ENCODE measurements at places on chromosomes 1 and 21.
A peak's percentile ranks its signal among the peaks of the same experiment; 100 is the strongest.

- no peak for DNase-seq
Observed at GRCh38 chr1:230957580-230957989, 21.1 kb downstream of the TTC13 start.

DNA sequence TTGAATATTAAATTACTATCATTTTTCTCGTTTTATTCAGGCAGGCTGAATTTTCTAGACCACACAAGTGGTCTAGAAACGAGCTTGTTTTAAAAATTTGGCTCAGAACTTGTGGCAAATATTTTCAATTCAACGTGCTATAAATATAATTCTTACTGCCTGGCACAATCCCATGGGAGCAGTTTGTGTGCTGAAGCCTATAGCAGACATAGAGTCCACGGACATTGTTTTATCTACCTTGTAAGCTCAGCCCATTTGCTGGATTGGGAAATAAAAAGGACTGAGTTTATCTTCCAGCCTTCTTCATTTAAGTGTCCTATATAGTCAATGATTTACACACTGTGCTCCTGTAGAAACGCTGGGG lies 103.4 kb downstream of the ZBTB18 start:
- DNase-seq = no peak

DNA sequence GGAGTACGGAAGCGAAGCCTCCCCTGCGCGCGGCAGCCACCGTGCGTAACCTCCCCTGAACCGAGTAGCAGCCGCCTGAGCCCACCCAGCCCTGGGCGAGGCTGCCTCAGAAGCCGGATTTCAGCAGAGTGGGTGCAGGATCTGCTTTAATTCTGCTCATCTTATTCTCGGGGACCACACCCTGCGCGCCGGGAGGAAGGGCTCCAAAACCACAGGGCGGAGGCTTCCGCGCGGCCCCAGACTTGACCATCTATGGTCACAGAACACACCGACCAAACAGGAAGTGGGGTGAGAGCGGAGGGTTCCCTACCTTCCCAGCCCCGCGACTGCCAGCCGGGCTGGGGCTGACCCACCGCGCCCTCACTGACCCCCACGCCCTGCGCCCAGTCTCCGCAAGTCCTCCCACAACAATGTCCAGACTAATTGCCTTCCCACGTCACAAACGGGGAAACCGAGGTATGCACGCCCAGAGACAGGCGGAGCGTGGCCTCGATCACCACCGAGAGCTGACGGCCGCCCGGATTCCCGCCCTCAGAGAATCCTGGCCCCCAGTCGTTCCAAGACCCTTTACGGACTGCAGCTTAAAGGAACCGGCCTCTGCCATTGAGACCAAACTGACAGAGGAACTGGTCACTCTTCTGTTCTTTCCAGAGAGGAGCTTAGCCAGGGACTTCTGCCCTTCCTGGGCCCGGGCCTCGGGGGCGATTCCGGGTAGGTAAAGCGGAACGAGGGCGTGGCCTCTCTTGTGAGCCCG lies 595 bp upstream of the CAP1 start:
- DNase-seq = peak; percentile 69

DNA sequence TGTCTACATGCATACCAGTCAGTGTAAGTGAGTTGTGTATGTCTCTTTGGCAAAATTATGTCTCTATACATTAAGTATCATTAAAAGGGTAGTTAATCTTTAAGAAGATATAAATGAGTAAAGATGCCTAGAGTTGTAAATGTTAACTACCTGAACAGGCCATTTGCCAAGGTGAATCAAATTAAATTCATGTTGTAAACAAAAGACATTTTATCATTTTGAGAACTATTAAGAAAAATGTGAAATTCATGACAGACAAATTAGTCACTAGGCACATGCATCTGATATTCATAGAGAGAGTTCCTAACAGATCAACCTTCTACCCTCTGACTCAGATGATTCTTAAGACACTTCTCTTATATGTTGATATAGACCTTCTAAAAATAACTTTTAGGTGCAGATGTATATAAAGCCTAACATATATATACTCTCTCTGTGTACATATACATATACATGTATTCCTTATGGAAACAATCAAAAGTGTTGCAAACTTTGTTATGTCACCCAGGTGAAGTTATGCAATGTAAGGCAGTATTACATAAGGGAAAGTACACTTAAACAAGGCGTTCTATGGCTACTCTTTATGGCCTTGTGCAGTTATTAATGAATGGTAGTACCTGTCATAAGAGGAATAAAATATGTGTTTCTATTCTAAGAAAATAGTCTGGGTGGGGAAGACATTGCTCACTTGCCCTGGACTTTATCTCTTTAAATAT lies at the start of gene TMPRSS15:
TMPRSS15 (minus strand) TSS at position 51 of the 716 bp plus-strand sequence. CDS start 163 bp downstream, outside the sequence.
- no peak for DNase-seq

GRCh38 chr1:58513956-58514355 lies 32.6 kb downstream of the OMA1 start:
- DNase-seq = no peak

DNA sequence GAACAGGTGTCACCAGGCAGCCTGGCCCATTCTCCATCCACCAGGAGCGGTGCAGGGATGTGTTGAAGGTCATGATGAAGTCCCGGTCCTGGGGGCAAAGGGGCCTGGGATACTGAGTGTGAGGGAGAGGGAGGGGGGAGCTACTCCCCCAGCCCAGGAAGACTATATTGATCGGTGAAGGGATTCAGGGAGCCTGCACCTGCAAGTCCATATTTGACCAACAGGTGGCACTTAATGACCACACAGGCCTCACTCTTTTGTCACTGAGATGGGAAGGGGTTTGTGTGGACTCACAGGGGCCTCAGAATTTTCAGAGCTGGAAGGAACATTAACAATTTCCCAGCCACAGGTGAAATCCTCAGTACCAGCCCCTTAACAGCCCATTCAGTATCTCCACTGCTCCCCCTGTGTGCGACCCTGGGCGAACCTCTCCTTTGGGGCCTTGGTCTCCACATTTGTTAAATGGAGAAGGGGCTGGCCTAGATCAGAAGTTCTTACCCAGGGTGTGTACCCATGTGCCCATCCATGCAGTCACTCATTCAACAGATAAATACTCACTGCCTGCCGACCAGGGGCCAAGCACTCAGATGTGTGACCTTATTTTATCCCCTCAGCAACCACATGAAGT lies 55.6 kb downstream of the NKAIN1 start:
- DNase-seq = peak; percentile 83

DNA sequence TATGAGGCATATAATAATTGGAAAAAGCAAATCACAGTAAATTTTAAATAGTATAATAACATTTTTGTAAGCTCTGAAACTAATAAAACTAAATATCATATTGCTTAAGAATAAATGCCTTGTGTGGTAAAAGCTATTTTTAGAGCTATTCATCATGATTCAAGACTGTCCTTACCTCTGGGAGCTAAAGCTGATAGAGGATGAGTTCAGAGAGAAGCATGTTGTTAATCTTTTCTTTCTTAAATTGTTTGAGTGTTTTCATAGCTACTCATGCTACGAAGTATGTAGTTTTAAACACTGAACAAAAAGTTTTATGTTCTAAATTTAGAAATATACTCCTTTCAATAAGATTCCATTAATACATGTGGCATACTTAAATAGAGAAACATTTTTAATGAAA lies 30.5 kb downstream of the IFI16 start:
- no peak for DNase-seq

DNA sequence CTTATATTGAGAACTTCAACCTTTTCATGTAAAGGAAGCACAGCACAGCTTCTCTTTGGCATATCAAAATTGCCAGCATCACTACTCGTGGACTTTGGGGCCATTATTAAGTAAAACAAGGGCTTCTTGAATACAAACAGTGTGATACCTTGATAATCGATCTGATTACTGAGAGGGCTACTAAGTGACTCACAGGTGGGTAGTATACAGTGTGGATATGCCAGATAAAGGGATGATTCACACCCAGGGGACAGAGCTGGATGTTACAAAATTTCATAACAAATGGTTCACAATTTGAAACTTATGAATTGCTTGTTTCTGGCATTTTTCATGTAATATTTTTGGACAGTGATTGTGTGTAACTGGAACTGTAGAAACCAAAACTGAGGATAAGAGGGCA lies 15.4 kb downstream of the HDAC1 start:
- DNase-seq = no peak

DNA sequence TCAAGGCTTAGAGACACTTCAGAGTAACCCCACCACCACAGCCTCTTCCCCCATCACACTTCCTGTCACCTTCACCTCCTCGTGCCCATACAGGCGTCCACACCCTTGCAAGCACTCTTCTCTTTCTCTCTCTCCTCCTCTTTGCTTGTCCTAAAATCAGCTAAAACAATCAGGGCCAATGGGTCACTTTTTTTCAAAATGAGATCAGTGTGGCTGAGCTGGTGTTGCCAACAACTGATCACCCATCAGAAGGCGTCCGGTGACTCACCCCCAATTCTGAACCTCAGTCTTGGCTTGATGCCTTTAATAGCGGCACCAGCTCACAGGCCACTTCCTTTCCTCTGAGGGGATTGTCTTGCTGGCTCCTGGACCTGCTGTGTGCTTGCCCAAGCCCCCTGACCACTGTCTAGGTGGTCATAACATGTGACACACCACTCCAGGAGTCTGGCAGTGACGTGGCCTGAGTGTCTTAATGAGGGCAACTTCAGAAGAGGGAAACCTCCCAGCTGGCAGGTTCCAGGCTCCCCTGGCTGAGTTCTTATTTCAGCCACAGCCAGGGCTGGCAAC lies 1.6 kb downstream of the DRAXIN start:
- DNase-seq = no peak

DNA sequence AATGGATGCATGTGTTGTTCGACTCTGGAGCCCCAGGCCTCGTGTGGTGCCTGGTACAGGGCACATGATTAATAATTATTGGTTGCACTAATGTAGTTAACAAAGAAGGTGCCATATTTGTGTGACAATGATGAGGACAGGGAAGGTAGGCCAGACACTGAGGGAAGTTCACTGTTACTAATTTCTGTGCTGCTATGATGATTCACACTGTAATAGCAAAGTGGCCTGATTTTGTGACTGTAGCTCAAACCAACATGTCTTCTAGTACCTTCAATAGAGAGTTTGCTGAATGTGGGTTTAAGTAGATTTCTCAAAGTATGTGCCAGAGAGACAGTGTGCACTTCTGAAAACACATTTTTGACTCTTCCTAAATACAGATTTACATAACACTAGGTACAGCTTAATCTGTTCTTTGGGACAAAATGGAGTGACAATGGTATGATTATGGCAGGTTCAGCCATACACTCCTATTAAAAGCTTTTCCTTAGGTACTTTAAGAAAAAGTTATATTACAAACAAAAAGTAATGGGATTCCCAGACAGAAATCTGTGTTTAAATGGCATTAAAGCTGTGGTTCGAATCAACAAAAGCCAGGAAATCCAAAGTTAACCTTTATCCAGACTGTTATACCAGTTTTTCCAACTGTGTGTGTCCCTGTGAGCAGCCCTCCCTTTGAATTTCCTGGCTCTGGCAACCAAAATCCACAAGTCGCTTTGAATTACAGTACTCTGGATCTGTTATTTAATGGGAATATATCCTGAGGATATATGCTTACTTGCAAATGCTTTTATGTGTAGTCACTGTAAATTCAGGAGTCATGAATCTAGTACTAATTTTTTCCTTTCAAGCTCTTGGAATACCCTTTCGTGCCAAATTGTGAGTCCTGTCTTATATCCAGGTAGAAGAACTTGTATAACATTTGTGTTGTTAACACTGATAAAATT lies 277.1 kb upstream of the SGIP1 start:
- no peak for DNase-seq

- DNase-seq = peak; percentile 65
Observed at GRCh38 chr1:248838357-248839167, 538 bp downstream of the ZNF672 start.

- DNase-seq = no peak
Observed at GRCh38 chr1:64839261-64839660, 94.4 kb downstream of the RAVER2 start.

DNA sequence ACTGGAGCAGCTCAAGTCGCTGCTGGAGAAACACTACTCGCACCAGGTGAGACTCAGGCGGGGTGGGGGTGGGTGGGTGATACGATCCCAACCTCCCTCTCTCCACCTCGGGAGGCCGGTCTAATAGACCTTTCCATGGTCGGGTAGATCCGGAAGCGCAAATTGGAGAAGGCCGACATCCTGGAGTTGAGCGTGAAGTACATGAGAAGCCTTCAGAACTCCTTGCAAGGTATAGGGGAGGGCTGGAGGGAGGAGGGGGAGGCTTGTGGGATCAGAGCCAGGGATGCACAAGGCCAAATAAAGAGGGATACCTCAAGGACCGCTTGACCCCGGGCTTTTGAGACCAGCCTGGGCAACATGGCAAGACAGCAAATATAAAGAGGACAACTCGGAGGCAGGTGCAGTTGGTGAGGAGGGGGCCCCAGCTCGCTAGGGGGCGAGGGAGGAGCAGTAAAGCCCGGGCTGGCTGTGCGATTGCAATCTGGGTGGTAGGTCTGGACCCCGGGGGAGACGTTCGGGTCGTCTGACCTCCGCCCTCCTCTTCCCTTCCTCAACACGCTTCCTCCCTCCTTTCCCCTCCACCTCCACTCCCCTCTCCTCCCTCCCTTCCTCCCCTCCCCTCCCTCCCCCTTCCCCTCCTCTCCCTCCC lies 546 bp downstream of the HES3 start:
- DNase-seq = no peak

DNA sequence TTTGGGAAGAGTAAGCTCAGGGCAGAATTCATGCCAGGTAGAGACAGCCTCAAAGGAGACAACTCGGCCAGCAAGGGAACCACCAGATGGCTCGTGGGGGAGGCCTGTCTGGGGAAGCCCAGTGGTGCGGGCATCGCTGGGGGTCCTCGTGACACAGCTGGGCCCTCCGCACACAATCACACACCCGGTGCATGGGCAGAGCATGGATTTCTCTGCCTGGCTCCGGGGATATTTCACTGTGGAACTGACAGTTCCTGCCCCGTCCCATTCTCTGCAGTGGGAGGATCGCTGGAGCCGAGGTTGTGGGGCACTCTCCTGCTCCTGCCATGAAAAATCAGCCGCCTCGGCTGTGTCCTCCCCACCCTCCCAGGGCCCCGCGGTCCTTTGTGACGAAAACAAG lies 108.0 kb downstream of the CRYAA start:
- DNase-seq = no peak

- DNase-seq = no peak
Observed at GRCh38 chr1:229941831-229942230, 125.2 kb upstream of the GALNT2 start.

DNA sequence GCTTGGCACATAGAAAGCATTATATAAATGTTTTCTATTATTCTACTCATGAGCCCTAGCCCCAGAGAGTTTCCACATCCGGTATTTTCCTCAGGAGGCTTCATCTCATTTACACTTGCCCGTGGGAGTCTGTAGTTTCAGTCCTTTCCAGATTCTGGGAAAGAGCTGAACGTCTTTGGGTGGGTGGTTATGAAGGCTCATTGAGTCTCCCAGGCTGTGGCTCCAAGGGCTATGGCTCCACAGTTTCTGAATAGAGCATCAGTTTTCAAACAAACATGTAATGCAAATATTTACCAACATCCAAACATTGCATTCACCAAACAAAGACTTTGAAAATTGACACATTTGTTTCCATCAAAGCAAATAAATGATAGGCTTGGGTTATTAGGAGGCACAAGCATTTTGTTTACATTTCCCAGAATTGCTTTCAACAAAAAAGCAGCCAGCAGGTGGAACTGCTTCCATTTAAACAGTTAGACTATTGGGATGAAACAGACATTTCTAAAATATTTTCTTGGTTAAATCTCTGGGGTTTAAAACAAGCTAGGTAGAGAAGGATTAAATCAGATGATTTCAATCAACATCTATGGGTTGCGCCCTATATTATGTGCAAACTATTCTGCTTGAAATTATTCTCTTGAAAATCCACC lies 1.3 kb upstream of the LEMD1 start:
- no peak for DNase-seq

Data from HEK293T (cell line).